ENCODE measurements at places on chromosomes 6 and 20. TPM values are rescaled to one million over a fixed set of nuclear protein-coding genes. Genes with fewer than 3 reads are reported as not detected.

HNF4A gene
- total RNA-seq: 0.17 TPM

GRCh38 chr6:50873167-50873566 lies 54.5 kb downstream of the TFAP2B start:
- no peak for DNase-seq

GRCh38 chr20:57435105-57435497 lies 43.9 kb downstream of the RBM38 start:
- DNase-seq: no peak

DNA sequence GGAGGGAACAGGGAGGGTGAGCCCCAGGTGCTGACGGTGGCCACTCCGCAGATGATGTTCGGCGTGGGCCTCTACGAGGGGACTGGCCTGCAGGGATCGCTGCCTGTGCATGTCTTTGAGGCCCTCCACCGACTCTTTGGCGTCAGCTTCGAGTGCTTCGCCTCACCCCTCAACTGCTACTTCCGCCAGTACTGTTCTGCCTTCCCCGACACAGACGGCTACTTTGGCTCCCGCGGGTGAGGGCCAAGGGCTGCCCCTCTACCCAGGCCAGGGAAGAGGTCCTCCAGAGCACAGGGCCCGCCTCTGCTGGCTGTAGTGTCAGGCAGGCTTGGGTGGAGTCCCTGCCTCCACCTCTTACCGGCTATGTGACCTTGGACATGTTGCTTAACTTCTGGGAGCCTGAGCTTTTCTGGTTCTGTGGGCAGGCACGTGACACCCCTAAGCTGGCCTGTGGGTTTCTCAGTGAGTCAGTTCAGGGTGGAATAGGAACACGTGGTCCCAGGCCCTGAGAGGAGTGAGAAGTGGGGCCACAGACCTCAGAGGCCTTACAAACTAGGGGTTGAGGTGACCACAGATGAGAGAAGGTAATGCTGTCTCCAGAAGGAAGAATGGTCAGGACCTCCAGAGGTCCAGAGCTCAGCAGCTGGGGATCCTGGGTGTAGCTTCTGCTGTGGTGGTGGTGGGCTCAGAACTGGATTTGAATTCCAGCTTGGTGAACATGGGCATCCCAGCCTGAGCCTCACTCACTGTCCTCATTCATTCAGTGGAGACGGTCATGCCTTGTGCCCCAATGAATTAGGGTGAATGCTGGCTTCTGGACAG lies 11.9 kb downstream of the PCIF1 start:
- no peak for DNase-seq

GRCh38 chr6:127111526-127111925 lies 6.9 kb upstream of the RSPO3 start:
- no peak for DNase-seq

DNA sequence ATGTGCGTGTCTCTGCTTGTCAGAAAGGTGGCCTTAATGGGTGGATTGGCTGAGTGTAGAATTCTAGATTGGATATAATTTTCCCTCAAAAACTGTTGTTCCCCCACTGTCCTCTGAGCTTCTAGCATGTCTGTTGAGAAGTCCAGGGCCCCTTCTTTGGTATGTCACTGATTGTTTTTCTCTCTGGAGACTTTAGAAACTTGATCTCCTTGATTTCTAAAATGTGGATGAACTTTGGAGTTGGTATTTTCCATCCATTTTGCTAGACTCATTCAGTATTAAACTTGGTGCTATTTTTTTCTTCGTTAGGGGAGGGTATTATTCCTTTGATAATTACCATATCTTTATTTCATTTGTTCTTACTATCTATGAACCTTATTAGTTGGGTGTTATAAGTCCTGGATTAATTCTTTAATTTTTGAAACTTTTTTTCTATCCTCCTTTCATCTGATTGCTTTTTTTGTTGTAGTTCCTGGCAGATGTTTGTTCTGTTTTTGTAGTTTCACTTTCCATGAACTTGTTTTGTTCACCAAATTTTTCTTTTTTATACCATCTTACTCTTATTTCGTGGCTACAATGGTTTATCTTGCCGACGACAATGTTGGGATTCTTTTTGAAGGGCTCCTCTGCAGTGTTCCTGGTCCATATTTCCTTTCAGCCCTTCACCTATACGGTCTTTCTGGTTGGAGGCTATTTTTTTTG lies 68.4 kb downstream of the ARID1B start:
- DNase-seq: no peak

DNA sequence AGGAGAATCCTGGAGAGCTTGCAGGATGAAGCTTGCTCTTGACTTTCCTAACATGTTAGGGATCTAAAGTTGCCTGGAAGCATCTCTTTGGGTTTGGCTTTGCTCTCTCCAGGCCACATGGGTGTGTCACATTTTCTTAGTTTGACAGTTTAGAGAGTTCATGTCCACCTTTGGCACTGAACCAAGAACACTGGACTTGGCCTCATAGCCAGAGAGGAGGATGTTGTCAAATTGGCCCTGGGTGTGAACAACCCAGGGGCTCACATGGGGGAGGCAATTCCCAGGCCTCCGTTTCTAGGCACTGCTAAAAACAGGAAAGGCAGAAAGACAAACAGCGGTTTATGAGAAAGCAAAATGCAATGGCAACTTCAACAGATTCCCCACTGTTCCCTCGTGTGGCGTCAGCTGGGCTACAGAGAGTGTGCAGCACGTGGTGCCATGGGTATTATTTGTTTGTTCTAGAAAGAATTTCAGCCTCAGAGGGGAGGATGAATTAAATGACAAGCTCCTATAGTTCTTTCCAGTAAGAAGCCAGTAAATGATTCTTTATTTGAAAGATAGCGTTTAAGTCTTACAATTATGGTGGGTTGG lies 93.9 kb downstream of the CLIC5 start:
- no peak for DNase-seq

TFAP2C gene
- total RNA-seq: 0.27 TPM

DNA sequence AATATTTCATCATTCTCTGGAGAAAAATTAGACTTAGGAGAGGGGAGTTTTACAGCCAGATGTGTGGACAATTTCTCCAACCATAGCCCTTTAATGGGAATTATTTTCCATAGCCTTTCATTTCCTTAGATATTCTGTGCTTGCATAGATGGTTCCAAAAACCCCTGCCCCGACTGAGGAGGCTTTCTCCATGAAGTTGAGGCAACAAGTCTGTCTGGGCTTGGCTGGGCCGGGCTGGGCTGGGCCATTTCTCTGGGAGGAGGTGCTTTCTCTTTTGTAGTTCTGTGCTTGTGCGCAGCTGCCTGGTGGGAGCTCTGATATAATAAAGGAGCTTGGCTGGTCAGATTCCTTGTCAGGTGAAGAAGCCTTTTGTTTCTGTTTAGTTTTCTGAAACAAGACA lies 71.4 kb downstream of the SOBP start:
- DNase-seq: no peak

Data from G401 (cell line).